ENCODE measurements at places on chromosomes 3 and 15.

DNA sequence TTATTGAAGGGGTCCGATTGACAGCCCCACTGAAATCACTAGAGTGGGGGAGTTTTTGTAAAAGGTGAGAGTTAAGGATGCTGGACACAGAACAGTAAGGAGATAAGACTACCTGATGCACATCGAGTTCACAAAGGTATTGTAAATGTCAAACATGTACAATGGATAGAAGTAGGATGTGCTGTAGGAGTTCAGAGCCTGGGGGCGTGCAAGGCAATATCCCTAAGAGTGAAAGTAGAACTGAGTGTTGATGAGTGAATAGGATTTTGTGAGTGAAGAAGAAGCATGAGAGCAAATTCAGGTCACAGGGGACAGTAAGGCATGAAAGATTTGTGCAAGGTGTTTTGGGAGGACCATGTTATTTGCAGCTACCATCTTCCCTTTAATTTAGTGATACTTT, 21.5 kb downstream of the DOCK3 start:
- no peak for DNase-seq

DNA sequence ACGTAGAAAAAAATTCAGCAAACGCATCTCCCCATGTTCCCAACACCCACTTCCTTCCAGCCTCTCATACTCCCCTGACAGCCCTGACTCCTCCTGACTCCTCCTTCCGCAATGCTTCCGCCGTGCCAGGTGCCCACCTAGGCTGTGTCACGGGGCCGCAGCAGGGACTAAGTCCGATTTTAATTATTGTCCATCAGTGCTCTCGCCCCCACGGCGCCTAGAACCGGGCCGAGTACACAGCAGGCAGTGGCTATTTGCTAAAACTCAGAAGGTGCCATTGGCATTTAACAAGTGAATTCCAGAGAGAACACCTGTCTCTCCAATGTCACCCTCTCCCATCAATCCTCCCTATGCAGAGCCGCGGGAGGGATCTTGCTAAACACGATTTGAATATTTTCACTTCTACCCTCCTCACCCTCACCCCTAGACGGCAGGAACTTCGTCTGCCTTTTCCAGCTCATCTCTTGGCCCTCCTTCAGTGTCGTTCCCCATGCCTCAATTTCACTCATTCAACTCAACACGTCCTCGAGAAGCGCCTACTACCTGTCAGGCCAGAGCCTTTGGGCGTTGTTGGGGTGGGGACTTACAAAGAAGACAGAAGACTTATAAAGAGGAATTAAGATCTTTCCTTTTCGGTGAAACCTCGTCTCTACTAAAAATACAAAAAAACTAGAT, 11.5 kb upstream of the SHF start:
- no peak for DNase-seq

- no peak for DNase-seq
Measured at GRCh38 chr15:39056357-39056756, 491.7 kb upstream of the RASGRP1 start.

DNA sequence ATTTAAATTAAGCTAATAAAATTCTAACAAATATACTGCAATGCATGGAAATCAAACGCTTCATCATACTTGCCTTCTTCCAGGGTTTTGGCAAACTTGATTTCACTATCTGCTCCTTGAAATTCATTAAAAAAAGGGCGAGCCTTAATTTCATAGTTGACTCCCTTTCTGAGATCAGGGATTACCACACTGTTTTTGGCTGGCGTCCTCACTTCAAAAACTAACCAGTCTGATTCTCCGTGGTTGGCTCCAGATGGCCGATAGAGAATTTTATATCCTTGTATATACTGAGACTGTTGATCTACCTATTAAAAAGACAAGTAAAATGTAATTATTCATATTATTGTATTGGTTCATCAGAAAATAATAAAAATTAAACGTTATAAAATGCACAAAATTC, 1106.8 kb downstream of the ROBO1 start:
- DNase-seq = no peak

- no peak for DNase-seq
Measured at GRCh38 chr3:186473166-186473565, 71.0 kb downstream of the CRYGS start.

- DNase-seq = no peak
Measured at GRCh38 chr3:5466717-5467116, 279.2 kb downstream of the EDEM1 start.

- no peak for DNase-seq
Measured at GRCh38 chr3:167872941-167873340, 137.4 kb downstream of the SERPINI1 start.

DNA sequence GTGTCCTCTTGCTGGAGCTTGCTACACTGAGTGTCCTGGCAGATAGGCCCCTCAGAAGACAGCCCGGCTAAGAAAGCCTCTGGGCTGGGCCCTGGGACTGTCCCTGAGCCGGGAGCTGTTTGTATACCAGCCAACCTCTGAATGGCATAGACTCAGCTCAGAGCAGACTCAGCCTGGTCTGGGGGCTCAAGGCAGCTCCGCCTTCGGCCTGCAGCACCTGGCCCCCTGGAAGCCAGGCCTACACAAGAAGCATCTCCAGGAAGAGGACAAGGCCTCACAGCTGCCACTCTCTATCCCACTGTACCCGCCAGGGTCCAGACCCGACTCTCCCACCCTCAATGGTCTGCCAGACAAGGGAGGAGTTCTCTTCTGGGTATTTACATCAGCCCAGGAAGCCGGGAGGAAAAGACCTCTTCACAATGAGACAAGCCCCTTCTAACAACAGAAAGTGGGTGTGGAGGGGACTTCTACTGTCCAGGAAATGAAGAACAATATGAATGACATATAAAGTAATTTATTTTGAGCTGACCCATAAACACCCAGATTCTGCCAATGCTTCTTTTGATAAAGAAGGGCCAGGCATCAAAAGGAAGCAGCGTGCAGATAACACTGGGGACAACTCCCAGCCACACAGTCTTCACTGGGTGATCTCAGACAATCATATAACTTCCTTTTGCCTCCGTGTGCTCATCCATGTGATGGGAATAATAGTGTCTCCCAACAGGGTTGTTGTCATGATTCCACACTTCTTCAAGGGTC, 110.2 kb downstream of the TPRA1 start:
- DNase-seq = no peak

DNA sequence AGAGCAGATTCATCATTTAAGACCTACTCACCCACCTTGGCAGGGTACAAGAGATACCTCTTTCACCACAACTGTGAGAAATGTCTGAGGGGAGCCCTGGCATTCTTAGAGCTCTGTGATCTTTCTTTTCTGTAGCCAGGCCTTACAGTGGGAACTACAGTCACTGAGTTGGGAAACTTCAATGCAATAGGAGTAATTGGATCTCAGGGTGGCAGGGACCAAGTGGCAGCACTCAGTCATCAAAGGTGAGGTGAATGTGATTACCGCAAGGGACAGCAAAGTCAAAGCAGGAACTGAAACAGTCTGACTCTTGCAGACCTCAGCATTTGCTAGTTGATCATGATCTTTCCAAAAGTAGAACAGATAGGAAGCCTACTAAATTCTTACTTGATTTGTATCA, 7.2 kb upstream of the MCF2L2 start:
- no peak for DNase-seq

DNA sequence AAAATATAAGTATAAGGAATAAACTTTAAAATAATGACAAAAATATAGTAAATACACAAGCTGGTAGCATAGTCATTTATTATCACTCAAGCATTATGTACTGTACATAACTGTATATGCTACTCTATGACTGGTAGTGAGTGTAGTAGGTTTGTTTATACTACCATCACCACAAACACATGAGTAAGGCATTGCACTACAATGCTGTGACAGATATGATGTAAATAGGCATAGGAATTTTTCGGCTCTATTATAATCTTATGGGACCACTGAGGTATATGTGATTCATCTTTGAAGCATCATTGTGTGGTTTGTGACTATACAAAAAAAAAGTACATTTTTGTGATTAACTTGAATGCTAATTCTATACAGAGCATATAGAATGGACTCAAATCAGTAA, 35.3 kb upstream of the FBN1 start:
- no peak for DNase-seq

- DNase-seq = no peak
Measured at GRCh38 chr15:45790325-45790943, 155.6 kb downstream of the SQOR start.

- DNase-seq = no peak
Measured at GRCh38 chr15:67161881-67162280, 92.6 kb downstream of the AAGAB start.

DNA sequence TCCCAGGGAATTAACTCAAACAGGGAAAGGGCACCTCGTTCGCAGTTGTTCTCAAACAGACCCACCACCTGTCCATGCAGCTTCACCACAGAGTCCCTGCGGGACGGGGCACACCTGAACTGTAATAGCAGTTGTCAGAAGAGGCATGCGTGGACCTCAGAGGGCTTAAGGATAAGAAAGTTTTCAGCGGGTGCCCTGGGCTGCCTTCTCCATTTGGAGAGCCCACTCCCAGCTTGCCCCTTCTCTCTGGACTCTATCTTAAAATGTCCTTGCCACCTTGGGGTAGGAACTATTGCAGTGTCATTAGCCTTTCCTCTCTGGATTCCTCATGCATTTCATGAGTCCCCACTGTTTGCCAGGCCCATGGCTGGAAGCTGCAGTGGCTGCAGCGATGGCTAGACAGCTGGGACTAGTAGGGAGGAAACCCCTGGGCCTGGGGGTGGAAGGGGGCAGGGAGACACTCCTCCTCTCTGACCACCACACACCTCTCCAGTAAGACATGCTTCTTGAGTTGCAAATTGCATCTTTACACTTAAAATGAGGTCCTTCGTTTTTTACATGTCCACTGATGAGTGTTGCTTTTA, 33.5 kb downstream of the PDIA5 start:
- no peak for DNase-seq

DNA sequence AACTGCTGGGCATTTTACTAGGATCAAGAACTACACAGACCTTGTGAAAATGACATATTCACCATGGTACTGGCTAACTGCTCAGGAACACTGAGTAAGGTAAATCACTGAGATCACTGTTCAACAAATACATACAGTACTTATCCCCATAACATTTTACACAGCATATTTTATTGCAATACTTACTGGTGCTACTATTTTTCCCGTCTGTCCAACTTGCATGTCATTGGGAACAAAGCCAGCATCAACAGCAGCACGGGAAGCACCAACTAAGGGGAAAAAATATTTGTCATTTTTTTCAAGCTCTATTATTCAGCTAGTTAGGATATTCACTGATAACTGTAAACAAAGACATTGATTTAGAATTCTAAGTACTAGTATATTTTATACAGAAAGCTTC, 37.0 kb downstream of the ETFA start:
- no peak for DNase-seq

- no peak for DNase-seq
Measured at GRCh38 chr3:45309876-45310275, 78.5 kb upstream of the LARS2 start.

- no peak for DNase-seq
Measured at GRCh38 chr3:97958796-97959195, 13.4 kb downstream of the RIOX2 start.

GRCh38 chr3:165193366-165194254, 2.6 kb downstream of the SLITRK3 start:
- no peak for DNase-seq

GRCh38 chr15:25695875-25696760, 167.0 kb downstream of the ATP10A start:
- DNase-seq = no peak

DNA sequence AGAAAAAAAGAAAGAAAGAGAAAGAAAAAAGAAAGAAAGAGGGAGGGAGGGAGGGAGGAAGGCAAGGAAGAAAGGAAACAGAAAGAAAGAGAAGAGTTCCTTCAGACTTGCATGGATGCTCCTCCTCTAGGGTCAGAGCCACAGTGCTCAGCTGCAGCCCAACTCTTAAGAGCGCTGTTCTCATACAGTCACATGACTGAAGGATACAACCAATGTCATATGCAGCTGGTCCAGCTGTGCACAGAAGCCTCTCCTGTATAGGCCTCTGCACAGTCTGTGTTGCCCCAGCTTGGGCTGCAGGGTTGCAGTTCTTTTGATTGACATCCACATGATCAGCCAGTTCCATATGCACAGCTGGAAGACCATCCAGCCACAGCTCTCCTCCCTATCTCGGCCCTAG, 86.8 kb upstream of the CTNNB1 start:
- DNase-seq = no peak

- no peak for DNase-seq
Measured at GRCh38 chr15:65176056-65176455, 9.1 kb downstream of the CLPX start.

DNA sequence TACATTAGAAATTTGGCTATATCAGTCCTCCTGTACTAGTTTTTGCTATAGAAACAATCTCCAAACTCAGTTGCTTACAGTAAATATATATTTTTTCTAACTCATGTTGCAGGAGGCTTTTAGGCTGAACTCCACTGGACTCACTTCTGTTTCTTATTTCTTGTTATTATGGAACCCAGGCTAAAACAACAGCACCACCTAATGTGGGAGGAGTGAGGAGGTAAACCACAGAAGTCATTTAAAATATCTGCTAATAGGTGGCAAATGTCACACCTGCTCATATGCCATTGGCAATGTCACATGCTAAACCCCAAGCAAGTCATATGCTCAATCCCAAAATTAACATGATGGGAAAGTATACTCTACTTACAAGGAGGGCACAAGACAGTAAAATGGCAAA, 462.2 kb downstream of the PLOD2 start:
- DNase-seq = no peak

DNA sequence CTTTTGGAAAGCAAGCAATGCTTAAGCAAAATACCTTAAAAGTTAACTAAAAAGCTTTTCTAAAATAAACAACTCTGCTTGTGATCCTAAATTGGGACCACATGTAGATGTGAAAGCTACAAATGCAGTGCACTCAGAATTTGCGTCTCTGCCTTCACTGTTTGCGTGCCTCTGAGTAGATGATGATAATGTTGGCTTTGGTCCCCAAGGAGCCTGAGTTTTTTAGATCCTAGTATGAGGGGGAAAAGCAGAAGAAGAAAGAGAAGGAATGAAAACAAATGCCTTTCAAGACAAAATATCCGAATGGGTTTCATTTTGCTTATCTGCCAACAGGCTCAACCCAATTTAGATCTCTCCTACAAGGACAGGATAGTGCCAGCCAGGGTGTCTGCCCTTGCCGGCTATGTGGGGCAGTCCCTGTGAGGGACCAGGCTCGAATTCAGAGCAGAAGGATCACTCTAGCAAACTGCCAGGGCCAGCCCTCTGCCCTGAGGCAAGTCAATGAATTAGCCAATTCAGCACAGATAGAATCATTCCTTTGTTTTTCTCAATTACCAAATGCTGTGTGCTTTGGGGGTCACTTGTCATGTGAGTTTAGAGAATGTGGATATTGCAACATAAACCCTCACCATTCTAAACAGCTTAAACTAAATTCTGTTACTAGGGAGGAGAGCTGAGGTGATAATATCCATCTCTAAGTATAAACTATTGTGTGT, 28.5 kb downstream of the SCG5 start:
- DNase-seq = no peak

DNA sequence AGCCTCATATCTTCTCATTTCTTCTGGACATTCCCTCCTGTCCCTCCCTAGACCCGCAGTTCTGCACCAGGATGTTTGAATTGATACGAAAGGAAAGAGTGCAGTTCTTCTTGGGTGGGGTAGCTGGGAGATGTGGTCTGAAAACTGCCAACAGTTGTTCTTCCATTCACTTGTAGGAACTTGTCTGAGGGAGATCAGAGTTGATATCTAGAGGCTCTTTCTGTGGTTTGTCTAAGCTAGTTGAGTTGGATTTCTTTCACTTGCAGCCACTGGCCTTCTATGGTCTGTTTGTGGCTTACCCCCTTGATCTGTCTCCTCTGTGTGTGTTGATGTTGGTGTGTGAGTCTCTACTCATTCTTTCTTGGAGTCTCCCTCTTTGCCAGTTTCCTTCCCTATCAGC, 42.5 kb upstream of the PIK3CB start:
- no peak for DNase-seq

- no peak for DNase-seq
Measured at GRCh38 chr15:75353604-75354003, 6.8 kb downstream of the NEIL1 start.
